Stromal cell of bone marrow (primary cell): ENCODE measurements at places on chromosomes 3 and 15.

- DNase-seq = no peak
Measured at GRCh38 chr3:101810022-101810418, 31.0 kb downstream of the NXPE3 start.

- DNase-seq = no peak
Measured at GRCh38 chr3:55144015-55144673, 216.3 kb upstream of the LRTM1 start.

DNA sequence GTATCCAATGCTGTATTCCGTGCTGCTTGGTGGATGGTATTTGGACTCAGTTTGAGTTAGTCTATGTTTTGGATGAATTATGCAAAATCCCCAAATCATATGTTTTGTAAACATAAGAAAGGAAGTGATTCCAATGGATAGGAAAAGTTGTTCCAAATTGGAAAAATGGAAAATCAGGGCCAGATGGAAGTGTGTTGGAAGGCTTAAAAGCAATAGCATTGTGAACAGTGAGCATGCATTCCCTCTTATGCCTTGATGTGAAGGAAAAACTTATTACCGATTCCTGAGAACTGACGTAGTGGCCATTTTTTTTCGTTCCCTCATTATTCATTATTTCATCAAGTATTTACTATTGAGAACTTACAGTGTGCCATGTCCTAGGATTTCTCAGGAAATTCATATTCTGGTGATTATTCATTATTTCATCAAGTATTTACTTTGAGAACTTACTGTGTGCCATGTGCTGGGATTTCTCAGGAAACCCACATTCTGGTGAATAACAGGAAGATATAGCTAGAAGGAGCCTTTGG lies 144.1 kb upstream of the TPRG1 start:
- no peak for DNase-seq

DNA sequence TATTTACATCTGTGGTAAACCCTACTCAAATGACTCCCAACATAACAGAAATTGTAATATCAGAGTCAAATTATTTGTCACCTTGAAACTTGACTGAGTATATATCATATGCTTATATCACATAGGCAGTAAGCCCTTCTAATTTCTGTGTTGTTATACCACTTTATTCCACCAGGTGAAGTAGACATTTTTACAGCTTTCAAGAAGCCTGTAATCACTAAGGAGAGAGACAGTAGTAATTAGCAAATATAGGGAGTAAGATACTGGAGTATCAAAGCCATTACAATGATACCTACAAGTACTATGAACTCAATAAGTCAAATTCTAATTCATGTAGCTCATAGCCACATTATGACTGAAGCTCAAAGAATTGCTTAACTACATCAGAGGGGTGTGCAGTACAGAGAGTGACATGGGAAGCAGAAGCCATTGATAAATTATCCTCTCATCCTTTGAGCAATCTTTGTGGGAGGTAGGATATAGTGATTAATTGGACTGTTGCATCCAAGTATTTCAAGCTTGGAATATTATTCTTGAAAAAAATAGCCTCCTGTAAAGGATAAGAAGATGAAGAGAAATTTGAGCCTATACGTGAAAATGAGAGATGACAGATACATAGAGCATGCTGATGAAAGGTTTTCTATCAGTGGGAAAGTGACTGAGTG lies 1005.9 kb downstream of the ZPLD1 start:
- DNase-seq = no peak

- DNase-seq = no peak
Measured at GRCh38 chr15:43763819-43764446, 12.8 kb downstream of the ELL3 start.

GRCh38 chr15:50145451-50145872 lies 26.4 kb upstream of the ATP8B4 start:
- peak; percentile 67 for DNase-seq

GRCh38 chr3:49076646-49077045 lies 17.2 kb downstream of the QRICH1 start:
- no peak for DNase-seq

GRCh38 chr15:41503669-41504010 lies 10.0 kb downstream of the ITPKA start:
- DNase-seq = no peak
